ENCODE measurements at places on chromosomes 12 and 14.

DNA sequence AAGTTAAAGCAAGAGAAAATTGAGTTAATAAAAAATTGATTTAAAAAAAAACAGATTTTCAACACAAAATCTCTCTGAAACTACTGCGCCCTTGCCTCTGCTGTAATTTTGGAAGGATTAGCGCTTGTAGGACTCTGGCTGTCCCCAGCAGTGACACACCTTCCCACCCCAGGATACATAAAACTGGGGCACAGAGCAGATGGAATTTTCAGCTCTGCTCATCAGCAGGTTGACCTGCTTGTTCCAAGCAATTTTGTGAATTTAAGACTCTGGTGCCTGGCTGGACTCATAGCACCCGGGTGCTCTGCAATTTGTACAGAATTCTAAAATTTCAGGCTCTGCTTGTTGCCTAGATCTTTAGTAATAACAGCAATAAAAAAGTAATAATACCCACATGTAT is 257.8 kb upstream of the GARIN6 start:
- no peak for DNase-seq

DNA sequence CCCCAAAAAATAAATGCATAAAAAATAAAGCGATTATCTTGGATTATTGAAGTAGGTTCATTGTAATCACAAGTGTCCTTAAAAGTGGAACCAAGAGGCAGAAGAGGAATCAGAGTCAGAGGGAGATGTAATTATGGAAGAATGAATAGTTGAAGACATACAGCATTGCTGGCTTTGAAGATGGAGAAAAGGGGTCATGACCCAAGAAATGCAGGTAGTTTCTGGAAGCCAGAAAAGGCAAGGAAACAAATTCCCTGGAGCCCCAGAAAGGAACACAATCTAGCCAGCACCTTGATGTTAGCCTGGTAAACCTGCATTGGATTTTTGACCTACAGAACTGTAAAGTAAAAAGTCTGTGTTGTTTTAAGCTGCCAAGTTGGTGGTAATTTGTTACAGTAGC is 57.5 kb upstream of the PTGR2 start:
- no peak for DNase-seq

DNA sequence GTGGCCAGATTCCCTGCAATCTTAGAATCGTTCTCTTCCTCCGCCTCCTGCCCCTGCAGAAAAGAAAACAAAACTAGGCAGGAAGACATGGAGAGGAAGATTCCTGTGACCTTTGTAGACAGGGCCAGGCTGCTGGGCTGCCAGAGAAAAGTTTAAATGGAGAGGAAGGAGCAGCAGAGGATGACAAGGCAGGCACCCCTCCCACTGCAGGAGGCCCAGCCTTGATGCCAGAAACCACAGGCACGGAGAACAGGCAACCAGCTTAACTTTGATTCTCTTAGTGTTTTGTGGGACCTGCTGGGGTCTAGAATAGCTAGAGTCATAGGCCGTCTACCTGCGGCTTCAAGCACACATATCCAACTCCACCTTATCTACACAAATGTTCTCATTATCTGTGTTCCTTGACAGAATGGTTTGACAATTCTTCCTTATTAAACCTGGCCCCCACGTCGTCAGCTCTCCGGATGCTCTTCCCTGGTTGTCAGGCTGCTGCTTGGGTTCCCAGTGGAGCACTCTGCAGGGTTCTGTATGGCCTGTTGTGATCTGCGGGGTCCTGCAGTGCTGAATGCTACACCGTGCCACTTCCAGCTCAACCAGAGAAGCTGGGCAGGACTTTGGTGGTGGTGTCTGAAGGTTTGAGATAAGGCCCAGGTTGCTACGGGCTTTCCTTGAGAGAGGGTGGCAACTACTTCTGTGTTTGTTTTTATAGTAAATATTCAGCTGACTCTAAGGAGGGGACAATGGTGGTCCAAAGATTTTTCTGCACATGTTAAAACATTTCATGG is 609.5 kb downstream of the AACS start:
- DNase-seq: no peak

- no peak for DNase-seq
These were observed 57.4 kb upstream of the KRR1 start for GRCh38 chr12:75568801-75569200.

DNA sequence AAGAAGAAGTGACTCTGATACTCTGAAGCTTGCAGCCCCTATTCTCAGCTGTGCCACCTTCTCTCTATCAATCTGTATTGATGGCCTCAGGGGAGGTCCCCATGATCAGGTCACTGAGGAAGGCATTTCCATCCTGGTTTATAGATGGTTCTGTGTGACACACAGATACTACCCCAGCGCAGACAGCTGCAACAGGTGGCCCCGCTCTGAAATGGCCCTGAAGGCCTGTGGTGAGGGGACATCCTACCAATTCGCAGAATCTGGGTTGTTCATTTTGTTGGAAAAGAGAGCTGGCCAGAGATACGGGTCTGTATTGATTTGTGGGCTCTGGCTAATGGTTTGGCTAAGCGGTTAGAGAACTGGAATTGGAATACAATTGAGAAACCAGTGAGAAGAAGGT is 21.7 kb downstream of the DLK1 start:
- no peak for DNase-seq

DNA sequence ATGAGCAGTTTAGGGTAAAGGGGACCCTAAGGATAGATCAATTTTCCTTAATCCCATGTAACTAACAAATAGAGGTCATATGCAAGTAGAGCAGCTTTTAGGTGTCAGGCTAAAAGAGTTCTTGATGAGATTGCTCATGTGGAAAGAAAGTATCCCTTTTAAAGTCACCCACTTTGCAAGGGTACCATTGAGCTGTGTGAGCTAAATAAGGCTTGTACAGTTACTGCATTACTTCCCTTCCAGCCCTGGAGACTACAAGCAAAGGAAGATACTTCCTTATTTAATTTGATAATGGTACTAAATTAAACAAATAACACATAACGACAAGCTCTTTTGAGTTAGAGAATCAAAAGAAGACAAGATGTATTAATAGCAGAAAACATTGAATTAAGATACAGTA is 191.7 kb downstream of the TMX1 start:
- DNase-seq: no peak

- DNase-seq: no peak
These were observed 56.0 kb downstream of the FBXO34 start for GRCh38 chr14:55327179-55327578.

DNA sequence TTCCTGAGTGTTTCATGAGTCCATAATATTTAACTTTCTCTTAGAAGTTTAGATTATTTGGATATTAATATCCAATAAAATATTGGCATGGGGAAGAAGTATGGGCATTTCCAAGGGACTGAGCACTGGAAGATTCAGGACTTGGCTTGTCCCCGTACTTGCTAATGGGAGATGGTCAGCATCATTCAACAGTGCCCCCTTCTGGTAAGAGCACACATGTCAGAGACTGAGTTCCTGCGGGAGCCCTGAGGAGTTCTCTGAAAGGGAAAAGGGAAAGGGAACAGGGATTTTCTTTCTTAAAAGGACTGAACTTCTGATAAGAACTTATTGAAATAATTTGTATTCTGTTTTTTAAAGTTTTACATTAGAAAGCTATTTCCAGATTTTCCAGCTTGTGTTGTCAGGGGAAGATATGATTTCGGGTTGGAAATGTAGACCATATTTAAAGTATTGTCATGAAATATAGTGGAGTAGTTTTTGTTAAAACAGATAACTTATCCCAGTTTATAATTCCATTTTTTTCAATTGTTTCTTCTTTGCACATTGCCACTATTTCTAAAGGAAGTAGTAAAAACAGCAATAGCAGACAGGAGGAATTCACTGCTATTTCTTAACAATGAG is 59.8 kb upstream of the C12orf71 start:
- peak; percentile 61 for DNase-seq

DNA sequence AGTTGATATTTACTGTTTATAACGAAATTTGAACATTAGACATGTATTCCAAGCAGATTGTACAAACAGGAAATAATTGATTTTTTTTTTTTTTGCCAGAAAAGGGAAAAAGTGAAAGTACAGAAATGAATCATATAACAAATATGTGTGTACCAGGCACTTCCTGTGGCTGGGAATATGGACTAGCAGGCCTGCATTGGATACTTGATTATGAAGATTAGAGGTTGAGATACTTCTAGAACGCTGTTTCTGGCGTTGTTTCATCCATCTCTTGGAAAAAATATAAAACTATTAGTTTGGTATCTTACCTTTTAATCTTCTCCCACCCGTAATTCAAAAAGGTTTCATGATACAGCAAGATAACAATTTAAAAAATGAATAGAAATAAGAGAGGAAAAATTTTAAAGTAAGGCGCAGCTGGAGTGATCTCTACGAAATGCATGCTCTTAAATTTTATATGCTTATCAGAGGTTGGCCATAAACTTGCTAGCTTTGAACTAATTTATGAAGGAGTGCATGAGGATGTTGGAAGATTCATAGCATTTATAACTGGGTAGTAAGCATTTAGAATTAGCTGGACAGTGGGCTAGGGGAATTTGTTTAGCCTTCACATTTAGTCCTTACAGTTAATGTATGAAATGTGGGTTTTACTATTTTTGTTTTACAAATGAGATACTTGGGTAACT is 90.8 kb downstream of the AEBP2 start:
- no peak for DNase-seq

DNA sequence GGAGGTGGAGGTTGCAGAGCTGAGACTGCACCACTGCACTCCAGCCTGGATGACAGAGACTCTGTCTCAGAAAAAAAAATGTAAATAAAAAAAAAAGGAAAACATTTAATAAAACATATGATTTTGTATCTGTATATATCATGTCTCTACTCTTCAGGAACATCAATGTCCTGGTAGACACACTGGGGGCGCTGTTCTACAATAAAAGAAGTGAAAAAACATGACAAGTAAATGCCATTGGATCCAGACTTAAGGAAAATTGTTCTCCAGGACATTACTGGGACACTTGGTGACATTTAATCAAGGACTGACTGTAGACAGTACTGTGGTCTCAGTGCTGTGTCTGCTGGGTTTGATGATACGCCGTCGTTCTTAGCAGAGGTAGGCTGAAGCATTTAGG is 15.5 kb upstream of the KLC1 start:
- no peak for DNase-seq

DNA sequence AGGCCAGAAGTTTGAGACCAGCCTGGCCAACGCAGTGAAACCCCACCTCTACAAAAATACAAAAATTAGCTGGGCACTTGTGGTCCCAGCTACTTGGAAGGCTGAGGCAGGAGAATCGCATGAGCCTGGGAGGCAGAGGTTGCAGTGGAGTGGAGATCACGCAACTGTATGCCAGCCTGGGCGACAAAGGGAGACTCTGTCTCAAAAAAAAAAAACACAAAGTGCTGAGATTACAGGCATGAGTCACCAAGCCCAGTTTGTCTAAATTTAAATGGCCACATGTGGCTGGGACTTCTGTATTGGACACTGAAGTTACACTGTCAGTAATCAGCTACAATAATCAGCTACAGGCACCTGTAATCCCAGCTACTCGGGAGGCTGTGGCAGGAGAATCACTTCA is 100.9 kb upstream of the AEBP2 start:
- DNase-seq: no peak

DNA sequence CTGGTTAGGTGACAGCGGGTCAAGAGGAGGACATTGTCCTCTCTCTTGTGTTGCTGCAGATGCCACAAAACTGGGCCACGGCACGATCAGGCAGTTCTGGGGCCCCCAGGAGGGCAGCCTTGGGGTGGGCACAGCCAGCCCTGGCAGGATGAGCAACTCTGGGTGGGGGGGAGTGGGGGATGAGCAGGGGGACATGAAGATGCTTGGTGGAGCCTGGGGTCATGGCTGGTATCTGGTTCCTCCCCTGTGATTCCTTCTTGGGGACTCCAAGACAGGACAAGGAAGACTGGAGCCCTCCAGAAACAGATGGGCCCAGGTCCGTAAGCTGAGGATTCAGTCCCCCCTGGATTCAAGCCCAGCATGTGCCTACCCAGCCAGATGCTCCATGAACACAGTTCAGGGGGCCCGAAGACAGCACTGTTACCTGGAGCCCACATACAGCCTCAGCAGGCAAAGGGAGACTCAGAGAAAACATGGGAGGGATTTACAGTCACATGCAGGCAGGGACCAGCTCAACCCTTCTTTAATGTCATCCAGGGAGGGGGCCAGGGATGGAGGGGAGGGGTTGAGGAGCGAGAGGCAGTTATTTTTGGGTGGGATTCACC is 10.4 kb downstream of the SERPINA1 start:
- no peak for DNase-seq

All from DMS153 (cell line).